ENCODE measurements at places on chromosomes 5 and 9. TPM values are rescaled to one million over a fixed set of nuclear protein-coding genes. Genes with fewer than 3 reads are reported as not detected.
A peak's percentile ranks its signal among the peaks of the same experiment; 100 is the strongest.

ARL14EPL gene
- not detected for total RNA-seq

- H3K36me3 ChIP-seq: no peaks in the 10 kb centered on the region
- H3K27ac ChIP-seq: no peak overlapping the region
- H3K27me3 ChIP-seq: no peaks in the 10 kb centered on the region
- DNase-seq: peak; percentile 16
- no peak overlapping the region for H3K4me3 ChIP-seq
Observed at GRCh38 chr9:4769321-4770080, 23.2 kb upstream of the RCL1 start.

- no peaks in the 10 kb centered on the region for H3K4me1 ChIP-seq
- H3K4me3 ChIP-seq: no peak overlapping the region
- no peak overlapping the region for H3K27ac ChIP-seq
- no peaks in the 10 kb centered on the region for H3K27me3 ChIP-seq
- peak; percentile 51 for DNase-seq
- H3K36me3 ChIP-seq: no peaks in the 10 kb centered on the region
Observed at GRCh38 chr5:167217097-167217743, 1074.2 kb upstream of the WWC1 start.

- peaks cover 6% of the 10 kb centered on the region for H3K4me1 ChIP-seq
- H3K27ac ChIP-seq: no peak overlapping the region
- no peaks in the 10 kb centered on the region for H3K36me3 ChIP-seq
- no peaks in the 10 kb centered on the region for H3K27me3 ChIP-seq
- no peak overlapping the region for H3K4me3 ChIP-seq
- DNase-seq: no peak
Observed at GRCh38 chr9:27495480-27496134, 28.5 kb upstream of the IFNK start.

DNA sequence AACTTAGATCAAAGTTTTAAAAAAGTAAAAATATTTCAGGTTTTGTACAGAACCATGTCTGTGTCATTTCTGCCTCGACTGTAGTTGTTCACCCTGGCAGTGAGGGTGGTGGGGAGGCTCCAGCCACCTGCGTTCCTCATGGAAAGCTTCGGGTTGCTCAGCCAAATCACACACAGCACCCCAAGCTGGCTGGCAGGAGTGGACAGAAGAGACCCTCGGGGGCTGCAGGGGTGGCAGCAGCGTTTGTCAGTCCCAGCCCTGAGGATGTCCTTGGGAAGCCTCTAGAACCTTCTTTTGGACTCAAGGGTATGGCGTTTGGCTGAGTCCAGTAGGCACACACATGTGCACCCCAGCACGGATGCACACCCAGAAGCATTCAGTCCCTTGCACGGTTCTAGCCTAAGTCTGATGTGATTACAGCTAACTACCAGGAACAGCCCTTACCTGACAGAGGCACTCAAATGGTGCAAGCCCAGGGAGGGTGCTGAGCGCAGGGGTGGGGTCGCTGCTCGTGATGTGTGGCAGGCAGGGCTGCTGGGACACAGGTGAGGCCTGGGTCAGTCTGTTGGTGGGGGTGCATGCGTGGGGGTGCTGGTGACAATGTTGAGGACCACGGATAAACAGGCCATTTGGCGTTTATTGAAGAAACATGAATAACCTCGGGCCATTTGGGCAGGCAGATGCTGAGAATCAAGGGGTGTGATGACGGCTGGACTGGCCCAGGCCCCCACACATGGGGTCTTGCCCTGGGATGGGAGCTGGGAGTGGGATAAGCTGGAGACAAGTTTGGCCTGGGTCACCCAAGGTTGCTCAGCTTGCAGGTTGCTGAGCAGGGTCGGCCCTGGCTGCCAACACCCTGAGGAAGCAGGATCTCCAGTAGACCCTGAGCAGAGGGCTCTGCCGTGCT, 103.4 kb downstream of the PHF2 start:
- no peaks in the 10 kb centered on the region for H3K4me1 ChIP-seq
- H3K36me3 ChIP-seq: no peaks in the 10 kb centered on the region
- no peak overlapping the region for H3K4me3 ChIP-seq
- no peaks in the 10 kb centered on the region for H3K27me3 ChIP-seq
- H3K27ac ChIP-seq: no peak overlapping the region

GRCh38 chr5:92556747-92557146, 1024.3 kb downstream of the NR2F1-AS1 start:
- no peaks in the 10 kb centered on the region for H3K27me3 ChIP-seq
- H3K4me1 ChIP-seq: no peaks in the 10 kb centered on the region
- H3K36me3 ChIP-seq: no peaks in the 10 kb centered on the region
- no peak for DNase-seq

- H3K4me1 ChIP-seq: no peaks in the 10 kb centered on the region
- no peak within 1 kb of the TSS for H3K4me3 ChIP-seq
- peak; percentile 90 for DNase-seq
- no peaks in the 10 kb centered on the region for H3K27me3 ChIP-seq
- H3K27ac ChIP-seq: no peak within 1 kb of the TSS
- no peaks in the 10 kb centered on the region for H3K36me3 ChIP-seq
Observed at GRCh38 chr9:114681594-114682332, at the start of gene TEX48. Gene TEX48 (minus strand): TSS chr9:114682192. CDS start chr9:114671723, 10,469 bp downstream.

DNA sequence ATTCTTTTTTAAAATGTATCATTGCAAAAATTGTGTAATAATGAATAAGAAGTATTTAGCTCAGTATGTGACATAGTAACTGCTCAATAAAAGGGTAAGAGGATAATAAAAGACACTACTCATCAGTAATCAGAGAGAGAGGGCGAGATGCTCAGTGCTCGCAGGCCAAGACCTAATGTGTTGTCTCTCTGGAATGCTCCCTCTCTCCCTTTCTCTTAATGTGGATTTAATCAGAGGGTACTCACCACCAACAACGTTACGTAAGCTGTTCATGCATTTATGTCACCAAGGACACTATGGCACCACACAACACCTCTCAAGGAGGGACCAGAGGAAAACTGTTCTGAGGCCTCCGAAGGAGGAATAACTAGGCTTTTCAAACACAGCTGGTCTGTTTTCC, 42.5 kb downstream of the WHRN start:
- DNase-seq: no peak
- H3K27ac ChIP-seq: no peak overlapping the region
- no peaks in the 10 kb centered on the region for H3K36me3 ChIP-seq
- no peaks in the 10 kb centered on the region for H3K27me3 ChIP-seq
